ENCODE measurements at places on chromosomes 12 and 14. TPM values are rescaled to one million over a fixed set of nuclear protein-coding genes. Genes with fewer than 3 reads are reported as not detected.

The SNAPC1 gene
- 22.9 TPM for total RNA-seq

The TMEM229B gene
- 0.81 TPM for total RNA-seq

The ZC3H14 gene
- total RNA-seq: 78.3 TPM

The TGM1 gene
- total RNA-seq: 0.36 TPM

The B3GNT4 gene
- not detected for total RNA-seq

The TMEM132C gene
- total RNA-seq: not detected

The OR6C75 gene
- not detected for total RNA-seq

The ZDHHC22 gene
- not detected for total RNA-seq

Data from fibroblast of the aortic adventitia (primary cell).